ENCODE measurements at places on chromosomes 6 and 20. TPM values are rescaled to one million over a fixed set of nuclear protein-coding genes. Genes with fewer than 3 reads are reported as not detected.

DNA sequence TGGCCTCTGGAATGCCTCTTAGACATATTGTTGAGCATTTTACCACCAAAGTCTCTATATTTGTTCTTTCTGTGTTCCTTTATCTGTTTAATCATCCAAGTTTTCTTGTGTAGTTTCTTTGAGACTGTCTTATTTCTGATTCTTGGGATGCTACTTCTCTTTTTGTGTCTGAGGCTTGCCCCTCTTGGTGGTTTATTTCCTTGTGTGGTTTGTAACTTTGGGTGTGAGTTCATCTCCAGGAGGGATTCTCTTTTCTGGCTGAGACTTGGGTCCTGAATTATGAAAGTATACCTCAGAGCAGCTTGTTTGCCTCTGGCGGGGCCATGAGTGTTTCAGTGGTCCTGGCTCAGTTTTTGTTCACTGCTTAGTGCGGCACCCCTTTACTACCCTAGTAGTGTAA, 33.9 kb downstream of the PPARD start:
- peak; percentile 37 for DNase-seq
- H3K27ac ChIP-seq = peak overlapping the region; percentile 64
- peaks cover 28% of the 10 kb centered on the region for H3K36me3 ChIP-seq
- no peak overlapping the region for H3K4me3 ChIP-seq

GRCh38 chr6:128742900-128743299, 140.0 kb upstream of the LAMA2 start:
- no peak overlapping the region for H3K27ac ChIP-seq
- no peaks in the 10 kb centered on the region for H3K36me3 ChIP-seq
- no peaks in the 10 kb centered on the region for H3K4me1 ChIP-seq
- no peaks in the 10 kb centered on the region for H3K27me3 ChIP-seq
- DNase-seq = no peak

DNA sequence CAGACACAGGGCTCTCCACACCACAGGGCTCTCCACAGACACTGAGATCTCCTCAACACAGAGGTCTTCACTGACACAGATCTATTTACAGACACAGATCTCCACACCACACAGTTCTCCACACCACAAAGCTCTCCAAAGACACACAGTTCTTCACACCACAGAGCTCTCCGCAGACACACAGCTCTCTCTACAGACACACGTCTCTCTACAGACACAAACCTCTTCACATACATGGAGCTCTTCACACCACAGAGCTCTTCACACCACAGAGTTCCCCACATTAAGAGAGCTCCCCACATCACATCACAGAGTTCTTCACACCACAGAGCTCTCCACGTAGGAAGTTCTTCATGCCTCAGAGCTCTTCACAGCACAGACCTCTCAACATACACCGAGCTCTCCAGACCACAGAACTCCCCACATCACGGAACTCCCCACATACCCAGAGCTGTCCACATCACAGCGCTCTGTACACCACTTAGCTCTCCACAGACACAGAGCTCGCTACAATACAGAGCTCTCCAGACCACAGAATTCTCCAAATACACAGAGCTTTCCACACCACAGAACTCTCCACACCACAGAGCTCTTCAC, 53.9 kb downstream of the ERMARD start:
- no peaks in the 10 kb centered on the region for H3K36me3 ChIP-seq
- H3K27ac ChIP-seq = no peak overlapping the region
- no peak for DNase-seq
- no peaks in the 10 kb centered on the region for H3K4me1 ChIP-seq

GRCh38 chr6:37456816-37457560, 24.0 kb downstream of the CMTR1 start:
- H3K4me3 ChIP-seq = no peak overlapping the region
- H3K27ac ChIP-seq = no peak overlapping the region
- H3K36me3 ChIP-seq = peaks cover 86% of the 10 kb centered on the region
- no peak for DNase-seq
- peaks cover 11% of the 10 kb centered on the region for H3K4me1 ChIP-seq
- H3K27me3 ChIP-seq = no peaks in the 10 kb centered on the region

The BIRC7 gene
- total RNA-seq = not detected

GRCh38 chr6:42182101-42182500, 8.9 kb downstream of the GUCA1A start:
- no peaks in the 10 kb centered on the region for H3K36me3 ChIP-seq
- DNase-seq = no peak
- no peaks in the 10 kb centered on the region for H3K4me1 ChIP-seq
- H3K27ac ChIP-seq = no peak overlapping the region

DNA sequence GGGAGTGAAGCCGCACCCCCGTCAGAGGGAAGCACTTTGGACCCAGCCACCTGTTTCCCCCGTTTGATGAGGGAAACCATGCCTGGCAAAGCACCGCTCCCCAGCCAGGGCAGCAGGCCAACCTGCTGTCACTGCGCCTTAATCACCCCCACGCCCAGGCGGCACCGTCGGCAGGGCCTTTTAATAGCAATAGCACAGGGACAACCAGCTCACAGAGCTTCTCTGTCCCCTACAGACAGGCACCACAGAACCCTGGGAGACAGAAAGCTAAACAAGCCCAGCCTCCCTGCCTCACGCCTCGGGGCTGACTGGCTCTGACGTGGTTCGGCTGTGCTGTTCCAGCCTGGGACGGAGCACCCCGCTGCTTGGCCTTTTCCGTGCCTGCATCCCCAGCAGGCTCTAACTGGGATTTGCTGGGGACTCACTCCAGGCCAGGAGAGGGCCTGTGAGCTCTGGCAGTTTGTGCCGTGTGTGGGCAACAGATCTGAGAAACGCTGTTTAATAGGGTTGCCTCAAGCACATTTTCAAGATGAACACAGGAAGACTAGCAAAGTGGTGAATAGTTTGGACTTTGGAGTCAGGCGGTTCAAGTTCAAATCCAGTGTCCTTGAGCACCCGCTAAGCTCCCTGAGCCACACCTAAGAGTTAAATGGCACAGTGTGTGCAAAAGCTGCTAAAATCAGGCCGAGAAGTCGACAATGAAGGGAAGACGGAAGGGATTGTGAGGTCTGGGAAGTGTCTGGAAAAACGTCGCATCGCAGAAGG, 223.8 kb downstream of the NRN1 start:
- DNase-seq = peak; percentile 30
- no peaks in the 10 kb centered on the region for H3K4me1 ChIP-seq
- no peaks in the 10 kb centered on the region for H3K36me3 ChIP-seq
- no peaks in the 10 kb centered on the region for H3K27me3 ChIP-seq

DNA sequence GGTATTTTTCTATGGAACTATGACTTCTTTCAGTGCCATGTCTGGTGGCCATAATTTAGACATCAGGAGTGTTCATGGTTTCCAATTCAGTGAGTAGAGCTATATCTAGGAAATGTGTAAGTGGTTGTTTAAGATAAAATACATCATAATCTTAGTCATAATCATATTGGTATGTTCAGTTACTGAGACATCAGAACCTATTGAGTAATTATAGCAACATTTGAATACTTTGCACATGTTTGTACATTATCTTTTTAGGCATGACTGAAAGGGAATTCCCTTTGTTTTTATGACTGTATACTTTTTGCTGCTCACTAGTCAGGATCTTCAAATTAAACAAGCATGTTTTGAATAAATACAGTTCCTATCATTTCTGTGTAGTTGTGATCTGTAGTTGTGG, 64.0 kb downstream of the STXBP5 start:
- H3K4me1 ChIP-seq = no peaks in the 10 kb centered on the region
- H3K27ac ChIP-seq = no peak overlapping the region
- no peak overlapping the region for H3K4me3 ChIP-seq

GRCh38 chr20:9374480-9374879, 139.9 kb upstream of the LAMP5 start:
- DNase-seq = peak; percentile 39
- H3K36me3 ChIP-seq = no peaks in the 10 kb centered on the region
- peak overlapping the region; percentile 76 for H3K27ac ChIP-seq
- no peak overlapping the region for H3K4me3 ChIP-seq

GRCh38 chr6:163333701-163334663, 80.5 kb upstream of the QKI start:
- H3K4me1 ChIP-seq = peaks cover 18% of the 10 kb centered on the region
- H3K4me3 ChIP-seq = no peak overlapping the region
- H3K27me3 ChIP-seq = no peaks in the 10 kb centered on the region
- no peak overlapping the region for H3K27ac ChIP-seq

DNA sequence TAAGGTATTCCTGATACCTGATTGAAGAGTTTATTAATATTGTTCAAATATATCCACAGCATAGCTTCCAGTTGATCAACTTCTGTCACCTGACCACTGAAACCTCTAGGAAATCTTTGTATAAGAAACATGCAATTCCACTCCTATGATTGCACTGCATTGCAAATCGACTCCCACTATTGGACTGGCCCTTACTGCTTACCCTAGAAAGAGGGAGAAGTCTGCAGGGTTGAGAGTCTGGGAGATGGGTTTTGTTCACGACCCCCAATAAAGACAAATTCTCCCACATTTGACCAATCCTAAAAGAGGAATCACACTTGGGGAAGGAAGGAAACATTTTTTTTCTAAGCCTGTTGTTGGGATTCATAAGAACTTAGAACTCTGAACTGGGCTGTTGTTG, 43.7 kb downstream of the TNFRSF21 start:
- H3K27ac ChIP-seq = no peak overlapping the region
- no peaks in the 10 kb centered on the region for H3K4me1 ChIP-seq
- H3K4me3 ChIP-seq = no peak overlapping the region
- H3K36me3 ChIP-seq = no peaks in the 10 kb centered on the region
- DNase-seq = no peak

The PPIL6 gene
- 0.29 TPM for total RNA-seq

The TRIM40 gene
- total RNA-seq = not detected

- no peak overlapping the region for H3K4me3 ChIP-seq
- H3K27me3 ChIP-seq = peaks cover 12% of the 10 kb centered on the region
- H3K36me3 ChIP-seq = peaks cover 4% of the 10 kb centered on the region
- H3K27ac ChIP-seq = no peak overlapping the region
Observed at GRCh38 chr6:150057501-150057951, 11.4 kb downstream of the ULBP3 start.

The PAK1IP1 gene
- total RNA-seq = 45.5 TPM

DNA sequence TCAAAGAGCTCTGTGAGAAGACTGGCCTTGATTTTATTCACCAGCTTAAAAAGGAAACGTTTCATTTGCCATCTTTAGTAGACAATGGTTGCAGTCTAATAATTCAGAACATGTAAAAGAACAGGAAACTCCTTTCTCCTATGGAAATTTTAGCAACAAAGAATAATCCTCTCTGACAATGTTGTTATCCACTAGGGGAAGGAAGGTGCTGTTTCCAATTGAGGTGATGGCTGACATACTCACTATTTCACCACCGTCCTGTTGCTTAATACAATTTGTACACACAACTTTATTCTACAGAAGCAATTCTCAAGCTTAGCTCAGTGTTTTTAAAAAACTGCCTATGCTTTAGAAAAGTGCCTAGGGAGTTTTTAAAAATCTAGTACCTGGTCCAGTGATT, 192.7 kb downstream of the ARHGAP18 start:
- H3K27me3 ChIP-seq = no peaks in the 10 kb centered on the region
- no peak overlapping the region for H3K27ac ChIP-seq
- no peak for DNase-seq
- H3K36me3 ChIP-seq = no peaks in the 10 kb centered on the region
- no peaks in the 10 kb centered on the region for H3K4me1 ChIP-seq
- H3K4me3 ChIP-seq = no peak overlapping the region

The CBFA2T2 gene
- total RNA-seq = 8.7 TPM

DNA sequence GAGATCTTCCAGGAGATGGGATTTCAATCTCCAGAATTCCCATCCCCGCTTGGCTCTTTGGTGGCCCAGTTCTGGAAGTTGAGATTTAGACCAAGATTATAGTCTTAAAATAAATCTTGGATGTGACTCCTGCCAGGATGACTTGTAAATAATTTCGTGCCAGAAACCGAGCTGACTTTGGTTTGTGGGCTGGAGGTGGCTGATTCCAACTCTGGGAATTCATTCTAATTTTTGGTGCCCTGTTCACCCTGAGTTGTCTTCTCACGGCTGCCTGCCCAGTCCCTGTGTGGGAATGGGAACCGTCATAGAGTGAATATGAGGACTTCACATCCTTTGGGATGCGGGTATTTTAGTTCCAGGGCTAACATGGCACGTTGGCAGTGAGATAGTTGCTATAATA, 64.8 kb downstream of the JARID2 start:
- no peak overlapping the region for H3K4me3 ChIP-seq
- no peak overlapping the region for H3K27ac ChIP-seq
- no peaks in the 10 kb centered on the region for H3K27me3 ChIP-seq
- H3K4me1 ChIP-seq = peaks cover 52% of the 10 kb centered on the region
- DNase-seq = no peak

DNA sequence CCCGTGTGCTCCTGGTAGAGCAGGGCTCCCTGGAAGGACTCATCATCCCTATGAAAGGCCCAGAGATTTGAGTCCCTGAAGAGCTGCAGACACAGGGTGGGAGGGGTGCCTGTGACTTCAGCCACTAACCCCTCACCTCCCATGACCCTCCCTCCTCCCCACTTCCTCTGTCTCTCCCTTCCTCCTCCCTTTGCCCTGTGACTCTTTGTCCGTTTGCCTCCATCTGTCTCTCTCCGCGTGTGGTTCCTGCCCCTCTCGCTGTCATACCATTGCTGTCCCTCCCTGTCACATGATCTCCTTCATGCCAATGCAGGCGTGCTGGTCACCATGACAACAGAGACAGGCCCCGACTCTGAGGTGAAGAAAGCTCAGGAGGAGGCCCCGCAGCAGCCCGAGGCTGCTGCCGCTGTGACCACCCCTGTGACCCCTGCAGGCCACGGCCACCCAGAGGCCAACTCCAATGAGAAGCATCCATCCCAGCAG, 19.0 kb downstream of the EPB41L1 start:
- H3K27me3 ChIP-seq = no peaks in the 10 kb centered on the region
- H3K4me1 ChIP-seq = peaks cover 4% of the 10 kb centered on the region
- H3K36me3 ChIP-seq = no peaks in the 10 kb centered on the region
- H3K27ac ChIP-seq = no peak overlapping the region

- H3K27me3 ChIP-seq = no peaks in the 10 kb centered on the region
- H3K4me1 ChIP-seq = peaks cover 28% of the 10 kb centered on the region
- DNase-seq = peak; percentile 80
Observed at GRCh38 chr6:26233649-26234420, 131.2 kb upstream of the BTN3A2 start.

- DNase-seq = no peak
- no peak overlapping the region for H3K4me3 ChIP-seq
- no peaks in the 10 kb centered on the region for H3K27me3 ChIP-seq
- peaks cover 10% of the 10 kb centered on the region for H3K4me1 ChIP-seq
- no peak overlapping the region for H3K27ac ChIP-seq
- H3K36me3 ChIP-seq = no peaks in the 10 kb centered on the region
Observed at GRCh38 chr6:129476248-129476564, 233.8 kb downstream of the ARHGAP18 start.
